ENCODE measurements at places on chromosomes 12 and 14.
A peak's percentile ranks its signal among the peaks of the same experiment; 100 is the strongest.

DNA sequence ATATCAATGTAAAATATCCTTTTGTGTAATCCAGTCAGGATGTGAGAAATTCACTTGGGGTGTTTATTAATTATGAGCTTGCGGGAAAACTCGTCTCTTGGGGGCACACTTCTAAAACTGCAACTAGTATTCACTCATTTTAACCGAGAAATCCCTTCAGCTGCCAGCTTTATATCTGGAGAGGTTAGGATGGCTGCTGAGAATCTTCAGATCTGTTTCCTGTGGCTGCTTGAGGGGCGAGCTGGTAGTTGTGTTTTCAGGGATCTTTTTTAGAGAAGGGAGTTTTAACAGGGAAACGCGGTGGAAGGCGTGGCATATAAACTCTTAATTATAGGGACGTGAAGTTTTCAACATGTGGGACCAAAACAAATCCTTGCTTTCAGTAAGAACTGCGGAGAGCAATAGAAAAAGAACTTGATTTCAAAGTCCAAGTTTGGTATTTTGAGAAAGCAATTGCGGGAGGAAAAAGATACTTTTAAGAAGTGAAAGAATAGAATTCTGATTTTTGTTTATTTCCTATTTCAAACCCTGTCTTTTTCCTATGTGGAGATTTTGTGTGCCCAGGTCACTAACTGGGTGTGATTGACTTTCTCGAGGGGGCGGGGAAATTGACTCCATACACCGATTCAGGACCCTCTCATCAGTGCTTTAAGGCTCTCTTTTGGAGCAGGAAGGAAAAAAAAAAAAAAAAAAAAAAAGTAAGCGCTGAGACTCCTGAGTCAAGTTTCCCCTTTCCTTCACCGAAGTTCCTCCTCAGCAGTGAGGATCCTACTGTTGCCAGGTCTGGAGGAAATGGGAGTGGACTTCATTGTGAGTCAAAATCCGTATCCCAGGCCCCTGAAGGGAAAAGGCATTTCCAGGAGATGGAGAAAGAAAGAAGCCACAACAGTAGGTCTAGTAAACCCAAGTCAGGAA, 1.1 kb downstream of the PPFIBP1 start:
- DNase-seq: no peak

DNA sequence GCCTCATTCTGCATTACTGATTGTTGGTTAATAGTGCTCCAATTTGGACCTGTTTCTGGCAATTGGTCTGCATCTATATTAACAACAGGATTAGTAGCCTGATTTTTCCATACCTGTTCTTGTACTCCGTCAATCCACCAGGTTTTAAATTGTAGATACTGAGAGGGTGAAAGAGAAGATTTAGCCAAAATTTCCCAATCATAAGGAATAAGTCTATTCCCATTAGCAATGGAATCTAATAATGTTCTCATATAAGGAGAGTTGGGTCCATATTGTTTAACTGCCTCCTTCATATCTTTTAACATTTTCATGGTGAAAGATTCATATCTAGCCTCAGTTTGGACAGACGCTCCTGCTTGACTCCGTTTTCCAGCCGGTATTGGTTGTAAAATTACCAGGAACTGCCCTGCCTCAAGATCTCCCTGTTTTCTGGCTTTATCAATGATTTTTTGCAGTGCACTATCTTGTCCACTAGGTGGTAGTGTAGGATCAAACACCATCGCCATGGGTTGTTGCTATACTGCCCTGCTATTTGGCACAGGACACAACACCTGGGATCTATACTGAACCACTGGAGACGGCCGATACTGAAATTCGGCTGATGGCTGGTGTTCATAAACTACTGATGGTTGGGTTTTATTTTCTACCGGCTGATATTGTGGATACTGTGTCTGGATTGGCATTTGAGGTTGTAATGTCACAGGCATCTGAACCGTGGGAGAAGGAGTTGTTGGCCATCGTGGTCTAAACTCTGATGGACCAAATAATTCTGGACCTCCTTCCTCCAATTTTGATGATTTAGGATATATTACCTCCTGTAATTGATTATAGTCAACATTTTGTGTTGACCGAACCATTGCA, 25.2 kb downstream of the DHRS4L2 start:
- peak; percentile 63 for DNase-seq

DNA sequence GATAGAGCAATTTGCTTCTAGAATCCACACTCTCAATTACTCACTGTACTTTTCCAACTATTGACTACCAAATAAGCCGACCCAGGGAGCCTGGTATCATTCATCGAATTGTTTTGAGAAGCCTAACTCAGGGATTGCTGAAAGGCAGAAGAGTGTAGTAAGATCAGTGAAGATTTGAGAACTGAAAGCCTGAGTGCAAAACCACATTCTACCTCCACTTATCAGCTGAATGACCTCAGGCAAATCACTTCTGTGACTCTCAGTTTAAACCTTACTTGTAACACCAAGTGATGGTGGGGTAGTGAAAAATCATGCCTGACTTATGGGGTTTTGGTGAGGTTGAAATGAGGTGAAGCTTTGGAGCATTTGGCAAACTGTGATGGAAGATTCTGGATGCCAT, 126.1 kb upstream of the MAX start:
- no peak for DNase-seq

- DNase-seq: no peak
Measured at GRCh38 chr14:75427126-75427481, 718 bp upstream of the JDP2 start.

- no peak for DNase-seq
Measured at GRCh38 chr14:86597279-86597678, 1067.3 kb downstream of the FLRT2 start.

- no peak for DNase-seq
Measured at GRCh38 chr14:54554401-54554800, 12.5 kb upstream of the SAMD4A start.

DNA sequence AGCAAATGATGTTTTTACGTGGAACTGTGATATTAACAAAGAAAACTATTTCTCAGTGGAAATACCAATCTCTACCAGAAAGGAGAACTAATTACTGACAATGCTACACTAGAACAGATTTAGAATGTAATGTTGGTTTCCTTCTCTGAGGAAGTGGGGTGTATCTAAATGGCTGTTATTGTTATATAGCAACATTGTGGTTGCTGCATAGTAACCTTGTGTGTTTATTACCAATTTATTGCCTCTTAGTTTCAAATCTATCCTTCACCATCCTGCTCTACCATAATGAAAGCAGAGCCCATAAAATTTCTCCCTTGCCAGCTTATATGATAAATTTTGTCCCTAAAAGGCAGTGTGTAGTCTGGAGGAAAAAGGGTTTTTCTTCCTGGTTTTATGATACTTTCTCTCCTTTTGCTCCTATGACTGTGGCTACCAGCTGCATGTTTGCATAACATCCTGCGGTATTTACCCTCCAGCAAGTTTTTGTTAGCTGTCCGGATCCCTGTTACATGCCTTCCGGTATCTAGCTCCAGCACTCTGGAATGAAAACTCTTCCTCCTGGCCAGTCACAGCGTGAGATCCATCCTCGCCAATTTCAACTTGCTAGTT, 5.7 kb upstream of the KLRK1 start:
- DNase-seq: peak; percentile 8

- no peak for DNase-seq
Measured at GRCh38 chr14:22981090-22981875, 1.1 kb downstream of the AJUBA start.

- peak; percentile 48 for DNase-seq
Measured at GRCh38 chr12:46585854-46586621, 213.5 kb upstream of the SLC38A2 start.

- DNase-seq: no peak
Measured at GRCh38 chr12:6193853-6194815, 6.1 kb upstream of the CD9 start.

DNA sequence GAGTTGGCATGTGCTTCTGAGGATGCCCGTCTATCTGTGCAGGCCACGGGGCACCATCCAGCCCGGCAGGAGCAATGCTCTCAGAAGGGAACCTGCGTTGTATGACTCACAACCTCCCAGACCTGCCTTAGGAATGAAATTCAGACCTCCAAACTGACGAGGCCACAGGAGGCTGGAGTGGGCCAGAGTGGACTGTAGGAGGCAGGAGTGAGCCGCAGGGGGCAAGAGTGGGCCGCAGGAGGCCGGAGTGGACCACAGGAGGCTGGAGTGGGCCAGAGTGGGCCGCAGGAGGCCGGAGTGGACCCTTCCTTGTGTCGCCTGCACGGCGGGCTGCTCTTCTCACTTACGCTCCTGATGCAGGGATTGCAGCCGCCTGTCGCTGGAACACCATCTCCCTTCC, 11.1 kb upstream of the FBRSL1 start:
- DNase-seq: no peak

- DNase-seq: no peak
Measured at GRCh38 chr12:101670007-101670671, 27.3 kb upstream of the CHPT1 start.

GRCh38 chr12:111819191-111820158, 22.6 kb upstream of the MAPKAPK5 start:
- peak; percentile 87 for DNase-seq

DNA sequence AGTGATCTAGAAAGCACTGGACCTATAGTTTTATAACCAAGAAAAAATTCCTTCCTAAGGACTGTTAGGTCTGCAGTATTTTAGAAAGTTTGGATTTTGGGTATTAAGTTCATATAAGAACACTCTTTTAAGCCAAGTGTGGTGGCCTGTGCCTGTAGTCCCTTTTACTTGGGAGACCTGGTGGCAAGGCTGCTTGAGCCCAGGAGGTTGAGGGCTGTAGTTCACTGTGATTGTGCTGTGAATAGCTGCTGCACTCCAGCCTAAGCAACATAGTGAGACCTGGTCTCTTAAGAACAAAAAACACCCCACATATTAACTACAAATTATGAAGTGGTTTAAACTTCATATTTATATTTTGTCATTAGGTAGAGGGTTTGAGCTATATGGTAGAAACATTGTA, 9.7 kb downstream of the DNM1L start:
- no peak for DNase-seq

- DNase-seq: no peak
Measured at GRCh38 chr14:49447540-49448107, 138.6 kb downstream of the RPS29 start.

DNA sequence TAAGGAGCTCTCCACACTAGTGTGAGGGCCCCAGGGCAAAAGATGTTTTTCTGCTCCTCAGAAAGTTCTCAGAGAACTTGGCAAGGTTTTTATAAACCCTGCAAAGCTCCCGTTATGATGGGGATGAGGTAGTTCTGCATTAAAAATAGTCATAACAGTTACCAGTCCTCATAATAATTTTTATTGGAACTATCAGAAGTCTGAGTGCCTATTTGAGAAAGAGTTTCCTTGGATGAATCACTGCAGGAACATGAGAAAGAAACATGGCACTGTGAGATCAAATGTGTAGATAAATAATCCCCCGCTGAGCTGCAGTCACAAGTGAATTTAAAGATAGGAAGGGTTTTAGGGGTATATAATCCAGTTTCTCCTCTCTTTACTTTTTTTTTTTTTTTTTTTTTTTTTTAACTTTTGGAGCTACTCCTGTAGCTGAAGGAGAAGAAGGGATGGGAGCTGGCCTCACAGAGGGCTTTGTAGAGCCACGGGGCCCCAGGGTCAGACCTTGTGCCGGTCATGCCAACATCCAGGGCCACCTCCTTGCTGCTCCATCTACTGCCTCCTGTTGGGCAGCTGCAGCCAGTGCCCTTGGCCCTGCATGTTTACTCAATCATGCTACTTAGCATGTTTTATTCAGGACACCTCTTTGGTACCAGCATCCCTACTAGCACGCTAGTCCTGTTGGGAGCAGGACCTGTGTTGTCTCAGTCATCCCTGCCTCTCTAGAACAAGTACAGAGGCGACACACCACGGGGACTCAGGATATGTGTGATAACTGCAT, 39.5 kb downstream of the EVL start:
- DNase-seq: no peak

DNA sequence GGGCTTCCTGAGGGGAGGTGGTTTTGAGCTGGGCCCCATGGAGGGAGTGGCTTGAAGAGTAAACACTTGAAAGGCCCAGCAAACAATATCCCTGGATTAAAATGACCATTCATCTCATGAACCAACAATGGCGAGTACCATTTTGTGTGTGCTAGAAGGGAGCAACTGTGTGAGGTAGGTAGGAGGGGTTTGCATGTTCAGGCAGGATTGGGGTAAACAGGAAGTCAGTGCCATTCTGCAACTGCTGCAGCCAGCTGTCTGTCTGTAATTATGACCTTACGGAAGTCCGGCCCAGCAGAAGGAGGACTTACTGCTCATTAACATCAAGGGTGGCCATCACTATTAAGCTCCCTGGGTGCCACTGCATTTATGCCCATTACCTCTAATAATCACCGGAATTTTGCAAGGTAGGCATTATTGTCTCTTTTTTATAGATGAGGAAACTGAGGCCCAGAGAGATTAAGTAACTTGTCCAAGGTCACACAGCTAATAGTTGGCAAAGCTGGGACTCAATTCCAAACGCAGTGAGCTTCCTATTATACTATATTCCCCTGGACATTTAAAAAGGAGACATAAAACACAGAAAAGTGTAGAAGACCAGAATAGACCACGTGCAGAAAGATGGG, 16.6 kb upstream of the IFI27L2 start:
- DNase-seq: peak; percentile 97

DNA sequence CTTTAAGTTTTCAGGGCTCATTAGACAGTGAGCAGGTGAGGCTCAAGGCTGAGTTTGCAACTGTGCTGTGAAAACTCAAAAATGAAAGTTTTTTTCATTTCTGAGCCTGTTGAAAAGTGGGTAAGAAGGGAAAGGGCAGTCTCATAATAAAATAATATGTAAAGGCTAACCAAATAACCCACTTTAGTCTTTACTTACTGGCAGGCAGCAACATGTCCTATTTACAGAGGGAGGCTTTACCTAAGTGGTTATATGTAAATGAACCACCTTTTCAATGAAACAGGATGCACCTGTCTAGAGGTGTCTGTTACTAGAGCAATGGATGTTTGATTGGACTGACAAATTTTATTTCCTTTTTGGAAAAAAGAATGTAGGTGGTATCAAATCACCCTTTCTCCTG, 158.0 kb downstream of the ETV6 start:
- DNase-seq: peak; percentile 76

DNA sequence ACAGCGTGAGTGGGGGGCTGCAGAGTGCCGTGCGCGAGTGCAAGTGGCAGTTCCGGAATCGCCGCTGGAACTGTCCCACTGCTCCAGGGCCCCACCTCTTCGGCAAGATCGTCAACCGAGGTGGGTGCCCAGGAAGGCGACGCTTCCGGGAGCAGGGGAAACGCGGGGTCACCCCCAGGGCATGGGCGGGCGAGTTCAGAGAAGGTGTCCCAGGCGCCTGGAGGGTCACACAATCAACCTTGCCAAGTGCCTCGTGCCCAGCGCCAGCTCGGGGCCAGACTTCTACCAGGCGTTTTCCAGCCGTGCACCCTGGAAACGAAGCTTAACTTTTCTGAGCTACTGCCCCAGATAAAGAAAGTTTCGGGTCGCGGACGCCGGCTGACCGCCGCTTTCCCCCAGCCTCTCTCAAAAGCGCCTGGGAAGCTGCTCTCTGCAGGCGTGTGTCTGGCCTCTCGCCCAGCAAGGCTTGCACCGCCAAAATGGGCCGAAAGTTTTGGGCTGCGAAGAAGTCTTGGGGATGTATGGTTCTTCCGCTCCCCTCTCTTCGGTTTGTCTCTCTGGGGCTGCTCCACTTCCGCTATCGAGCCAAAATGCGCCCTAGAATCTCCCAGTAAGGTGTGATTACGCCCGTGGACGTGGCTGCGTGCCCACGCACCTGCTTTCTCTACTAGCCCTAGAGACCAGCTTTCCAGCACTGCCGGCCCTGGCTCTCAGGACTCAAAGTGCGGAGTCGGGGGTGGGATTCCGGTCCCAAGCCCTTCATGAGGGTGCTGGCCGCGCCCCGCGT, 1.7 kb downstream of the WNT1 start:
- DNase-seq: no peak
